ENCODE measurements at places on chromosomes 4 and X.

DNA sequence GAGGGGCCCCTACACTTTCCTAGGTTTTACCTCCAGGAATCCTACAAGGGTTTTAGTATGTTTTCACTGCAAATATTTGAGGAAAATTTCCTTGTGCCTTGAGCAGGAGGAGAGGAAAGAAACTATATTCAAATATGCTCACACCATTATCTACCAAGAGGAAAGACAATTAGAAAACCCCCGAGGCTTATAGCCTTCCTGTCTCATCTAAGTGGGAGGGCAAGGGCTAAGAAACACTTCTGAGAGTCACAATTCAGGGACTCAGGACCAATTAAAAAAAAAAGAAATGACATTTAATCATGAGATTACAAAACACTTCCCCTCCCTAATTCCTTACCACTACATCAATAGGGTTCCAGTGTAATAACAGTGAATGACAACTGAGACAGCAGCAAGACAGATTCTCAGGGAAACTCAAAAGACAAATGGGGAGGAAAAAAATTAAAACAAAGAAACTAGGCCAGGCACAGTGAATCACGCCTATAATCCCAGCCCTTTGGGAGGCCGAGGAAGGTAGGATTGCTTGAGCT lies 45.6 kb downstream of the ATRX start:
- DNase-seq = no peak

- DNase-seq = no peak
These were observed 124.1 kb upstream of the SLIT2 start for GRCh38 chr4:20127626-20128025.

DNA sequence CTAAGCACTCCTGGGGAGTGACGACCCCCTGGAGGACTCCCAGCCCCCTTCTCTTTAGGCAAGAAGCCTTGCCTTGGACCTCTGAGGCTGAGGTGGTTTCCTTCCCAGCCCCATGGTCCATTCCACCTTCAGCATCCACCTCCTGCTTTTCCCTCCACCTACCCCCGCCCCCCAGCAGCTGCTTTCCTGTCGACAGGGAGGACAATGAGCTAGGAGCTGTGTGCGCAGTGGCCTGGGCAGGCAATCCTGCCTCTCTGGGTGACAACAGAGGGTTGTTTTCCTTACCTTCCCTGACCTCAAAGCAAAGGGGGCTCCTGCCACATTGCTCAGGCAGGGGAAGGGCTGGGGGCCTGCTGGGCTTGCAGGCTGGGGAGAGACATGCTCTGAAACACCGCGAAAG lies 123.5 kb downstream of the BCOR start:
- DNase-seq = no peak

GRCh38 chr4:71232056-71232430 lies 106.8 kb upstream of the SLC4A4 start:
- DNase-seq = no peak

- DNase-seq = no peak
These were observed 63.0 kb upstream of the AGA start for GRCh38 chr4:177505171-177505615.

- DNase-seq = no peak
These were observed 166.3 kb upstream of the LEF1 start for GRCh38 chr4:108335081-108335480.

DNA sequence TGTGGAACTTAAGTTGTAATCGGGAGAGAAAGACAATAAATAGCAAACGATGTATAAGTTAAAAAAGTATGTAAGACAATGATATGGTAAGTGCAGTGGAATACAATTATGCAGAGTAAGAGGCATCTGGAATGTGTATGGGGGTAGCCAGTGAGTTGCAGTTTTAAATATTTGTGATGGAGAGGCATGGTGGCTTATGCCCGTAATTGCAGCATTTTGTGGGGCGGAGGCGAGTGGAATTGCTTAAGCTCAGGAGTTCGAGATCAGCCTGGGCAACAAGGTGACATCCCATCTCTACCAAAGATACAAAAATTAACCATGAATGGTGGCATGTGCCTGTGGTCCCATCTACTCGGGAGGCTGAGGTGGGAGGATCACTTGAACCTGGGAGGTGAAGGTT lies 52.5 kb upstream of the WDFY3 start:
- DNase-seq = no peak

DNA sequence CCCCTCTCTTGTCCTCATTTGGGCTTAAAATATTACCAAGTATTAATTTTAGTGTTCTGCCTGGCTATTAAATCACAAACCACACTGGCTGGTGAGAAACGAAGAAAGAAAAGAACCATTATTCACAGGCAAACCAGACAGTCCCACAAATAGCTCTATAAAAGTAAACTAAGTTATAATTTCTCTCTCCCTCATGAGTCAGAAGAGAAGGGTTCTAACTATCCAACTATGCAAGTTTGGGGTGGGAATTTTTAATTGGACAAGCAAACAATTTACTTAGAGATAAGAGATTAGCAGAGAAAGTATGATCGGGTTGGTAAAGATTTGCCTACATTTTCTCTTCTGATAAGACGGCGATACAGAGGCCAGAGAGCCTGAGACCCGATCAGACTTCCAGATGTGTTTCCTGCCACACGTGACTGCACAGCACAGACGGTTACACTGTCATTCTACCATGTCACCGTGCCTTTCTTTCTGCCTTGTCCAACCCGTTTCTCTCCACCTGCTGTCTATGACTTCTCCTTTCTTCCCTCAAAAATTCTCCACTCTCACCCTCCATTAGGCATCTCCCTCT lies 52.3 kb downstream of the MEPE start:
- DNase-seq = no peak

DNA sequence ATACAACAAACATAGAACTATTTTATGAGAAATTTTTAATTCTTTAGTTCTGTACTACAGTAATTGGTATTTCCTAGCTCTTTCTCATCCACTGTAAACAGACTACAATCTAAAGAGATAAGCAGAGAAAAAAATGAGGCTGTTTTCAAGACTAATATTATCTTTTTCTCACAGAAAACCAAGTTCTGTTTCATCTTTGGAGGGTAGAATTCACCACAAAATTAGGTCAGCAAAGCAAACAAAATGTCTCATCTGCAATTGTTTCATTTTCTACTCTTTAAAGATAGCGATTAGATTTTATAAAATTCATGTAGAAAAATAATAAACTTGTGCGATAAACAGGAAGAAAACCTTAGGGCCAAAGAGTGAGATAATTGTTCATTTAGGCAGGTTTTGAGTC lies 10.8 kb downstream of the APOO start:
- no peak for DNase-seq
